COLO829 (cell line): ENCODE measurements at places on chromosomes 13 and 19.
A peak's percentile ranks its signal among the peaks of the same experiment; 100 is the strongest.

DNA sequence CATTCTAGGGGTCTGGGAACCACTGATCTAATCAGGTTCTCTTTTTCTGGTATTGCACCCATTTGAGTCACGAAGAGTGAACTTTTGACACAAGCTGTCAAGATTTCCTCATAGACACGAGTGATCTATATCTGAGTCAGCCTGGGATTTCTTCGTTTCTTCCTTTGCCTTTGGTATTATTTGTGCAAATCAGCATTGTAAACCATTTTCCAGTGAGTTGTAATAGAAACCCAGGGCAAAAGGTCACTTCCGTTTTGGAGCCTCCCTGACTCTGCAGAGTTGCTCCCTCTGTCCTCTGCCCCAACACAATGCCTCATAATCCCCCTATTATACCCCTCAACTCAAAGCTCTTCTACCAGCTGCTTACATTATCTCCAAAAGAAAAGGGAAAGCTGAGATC, 615.1 kb downstream of the EFNB2 start:
- DNase-seq = no peak

DNA sequence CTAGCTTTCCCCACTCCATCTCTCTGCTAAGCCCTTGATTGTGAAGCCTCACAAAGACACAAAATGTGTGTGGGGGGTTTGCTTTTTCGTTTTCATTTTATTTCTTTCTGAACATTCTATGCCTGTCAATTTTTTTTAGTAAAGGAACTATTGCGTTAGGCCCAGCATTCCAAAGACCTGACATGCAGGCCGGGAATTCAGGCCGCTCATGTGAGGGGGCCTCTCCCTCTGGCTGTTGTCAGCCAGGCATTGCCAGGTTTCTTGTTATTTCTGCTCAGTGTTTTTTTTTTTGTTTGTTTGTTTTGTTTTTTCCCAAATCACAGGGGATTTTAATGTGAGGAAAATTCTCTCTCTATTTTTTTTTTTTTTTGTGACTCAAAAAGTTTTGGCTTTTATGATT, 10.3 kb upstream of the MEDAG start:
- DNase-seq = no peak

- no peak for DNase-seq
Measured at GRCh38 chr19:18100710-18101109, 3.1 kb downstream of the MAST3 start.

GRCh38 chr19:50532952-50533351, 19.2 kb upstream of the ASPDH start:
- no peak for DNase-seq

DNA sequence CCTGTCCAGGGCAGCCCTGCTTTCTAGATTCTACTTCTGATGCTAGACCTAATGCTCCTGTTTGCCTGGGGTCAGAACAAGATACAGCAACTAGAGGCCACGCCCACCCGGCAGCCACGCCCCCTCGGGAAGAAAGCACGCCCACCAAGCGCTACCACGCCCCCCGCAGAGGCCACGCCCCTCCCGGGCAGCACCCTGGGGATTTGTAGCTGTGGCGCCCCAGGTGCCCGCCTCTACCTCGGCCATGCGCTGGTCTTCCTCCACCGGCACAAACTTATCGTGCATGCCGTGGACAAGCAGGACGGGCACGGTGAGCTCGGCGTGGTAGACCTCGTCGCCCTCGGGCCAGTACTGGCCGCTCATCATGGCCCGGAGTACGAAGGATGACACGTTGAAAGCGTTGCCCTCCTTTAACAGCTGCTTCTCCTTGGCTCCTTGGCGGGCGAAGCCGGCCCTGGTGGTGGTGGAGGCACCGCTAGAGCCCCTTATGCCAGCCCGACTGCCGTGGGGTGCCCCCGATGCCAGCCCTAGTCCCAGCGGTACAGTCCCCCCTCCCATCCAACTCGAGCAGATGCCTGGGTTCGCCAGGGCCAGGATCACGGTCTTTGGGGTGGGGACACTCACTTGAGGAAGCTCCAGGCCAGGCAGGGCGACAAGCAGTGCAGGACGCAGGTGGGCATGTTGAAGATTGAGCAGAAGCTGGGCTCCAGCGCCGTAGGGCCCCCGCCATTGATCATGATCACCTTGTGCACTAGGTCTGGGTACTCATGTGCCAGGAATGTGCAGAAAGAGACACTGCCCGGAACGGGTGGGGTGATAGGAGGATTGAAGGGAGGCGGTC, 9.0 kb downstream of the ABHD8 start:
- DNase-seq = peak; percentile 84

- DNase-seq = no peak
Measured at GRCh38 chr19:45340232-45340898, at the start of gene KLC3. KLC3 (plus strand) TSS chr19:45340750; CDS start chr19:45345542, 4,792 bp downstream.

DNA sequence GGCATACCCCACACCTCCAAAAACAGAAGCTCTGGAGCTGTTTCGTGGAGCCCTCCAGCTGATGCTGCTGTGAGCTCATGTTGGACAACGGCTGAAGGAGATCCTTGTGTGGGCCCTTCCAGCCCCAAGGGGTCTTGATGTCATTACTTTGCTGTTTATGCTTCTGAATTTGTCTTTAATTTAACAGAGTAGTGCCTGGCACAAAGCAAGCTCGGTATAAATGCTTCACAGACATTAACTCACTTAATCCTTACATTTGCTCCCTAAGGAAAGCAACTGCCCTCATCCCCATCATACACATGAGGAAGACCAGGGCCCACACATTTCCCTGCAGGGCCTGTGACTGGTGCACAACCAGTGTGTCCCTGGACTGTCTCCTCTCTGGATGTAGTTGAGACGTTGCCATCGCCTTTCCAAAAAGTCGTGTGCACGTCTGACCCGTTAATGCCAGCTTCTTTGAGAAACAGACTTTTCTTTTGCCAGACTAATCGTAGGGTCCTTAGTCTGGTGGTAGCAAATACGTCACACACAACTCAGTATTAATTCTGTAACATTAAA, 7.6 kb downstream of the COL4A1 start:
- no peak for DNase-seq
